AG08396 (cell line): ENCODE measurements at places on chromosomes 3 and 15.

- no peak for DNase-seq
Observed at GRCh38 chr3:46717447-46718231, at the start of gene PRSS50. TSS of gene PRSS50 (minus strand) at chr3:46717869. CDS start at chr3:46717824, 45 bp downstream.

DNA sequence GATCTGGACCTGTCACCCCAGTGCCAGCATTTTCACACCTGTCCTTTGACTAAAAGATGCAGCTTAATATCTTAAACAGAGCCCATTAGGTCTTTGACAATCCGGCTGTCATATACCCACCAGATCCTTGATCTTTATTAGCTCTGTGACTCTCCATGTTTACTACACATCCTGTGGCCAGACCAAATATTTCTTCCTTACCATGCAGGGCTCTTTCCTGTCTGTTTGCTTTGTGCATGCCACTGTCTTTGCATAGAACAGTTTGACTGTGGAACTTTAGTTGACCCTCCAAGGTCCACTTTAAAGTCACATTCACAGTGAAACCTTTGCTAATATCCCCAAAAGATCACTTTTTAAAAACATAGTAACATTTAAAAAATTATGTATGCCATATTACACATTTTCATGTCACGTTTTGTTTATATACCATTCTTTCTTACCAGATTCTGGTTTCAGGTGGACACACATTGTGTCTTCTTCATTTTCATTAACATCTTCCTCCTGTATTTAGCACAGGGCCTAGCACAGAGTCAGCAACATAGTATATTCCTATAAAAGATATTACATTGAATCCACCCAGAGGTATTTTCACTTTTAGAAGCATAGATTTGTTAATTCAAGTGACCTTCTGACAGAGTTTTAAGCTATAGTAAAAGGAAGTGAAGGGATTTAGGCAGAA, 95.8 kb downstream of the RAP2B start:
- no peak for DNase-seq

GRCh38 chr3:73604451-73604850, 20.3 kb downstream of the PDZRN3 start:
- DNase-seq: no peak

DNA sequence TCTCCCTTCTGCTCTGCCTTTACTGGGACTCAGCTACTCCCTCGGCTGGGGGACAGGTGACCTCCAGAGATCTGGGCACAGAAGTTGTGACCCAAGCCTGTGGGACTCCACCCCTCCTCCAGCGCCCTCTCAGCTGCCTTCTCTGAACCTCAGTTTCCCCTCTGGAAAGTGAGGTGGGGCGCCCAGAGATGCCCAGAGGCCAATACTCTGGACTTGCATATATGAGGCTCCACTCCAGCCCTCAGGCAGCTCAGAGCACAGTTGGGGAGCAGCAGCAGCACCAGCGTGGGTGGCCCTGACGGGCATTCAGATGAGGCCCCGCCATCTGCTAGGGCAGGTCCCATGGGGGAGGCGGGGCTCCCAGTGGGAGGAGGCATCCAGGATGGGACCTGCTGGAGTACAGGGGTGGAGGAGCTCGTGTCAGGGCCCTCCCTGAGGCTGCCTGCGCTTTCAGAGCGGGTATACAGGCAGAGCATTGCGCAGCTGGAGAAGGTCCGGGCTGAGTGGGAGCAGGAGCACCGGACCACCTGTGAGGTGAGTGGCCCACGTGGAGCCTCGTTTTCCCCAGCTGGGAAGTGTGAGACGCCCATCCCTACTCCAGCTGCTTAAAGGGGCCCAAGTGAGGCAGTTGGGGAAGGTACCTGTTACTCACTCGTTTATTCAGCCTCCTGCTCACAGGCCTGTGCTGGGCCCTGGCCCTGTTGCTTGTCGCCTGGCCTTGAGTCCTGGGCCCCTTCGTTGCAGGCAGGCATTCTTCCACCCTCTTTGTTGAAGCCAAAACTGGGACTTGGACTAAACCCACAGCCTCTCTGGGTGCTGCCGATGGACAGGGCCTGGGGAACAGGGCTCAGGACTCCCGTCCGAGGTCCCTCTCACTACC, 35.4 kb downstream of the PSTPIP1 start:
- no peak for DNase-seq

GRCh38 chr3:174218016-174218415, 641.1 kb upstream of the NAALADL2 start:
- no peak for DNase-seq

GRCh38 chr3:197711973-197712707, 24.6 kb downstream of the RUBCN start:
- DNase-seq: peak; percentile 82

DNA sequence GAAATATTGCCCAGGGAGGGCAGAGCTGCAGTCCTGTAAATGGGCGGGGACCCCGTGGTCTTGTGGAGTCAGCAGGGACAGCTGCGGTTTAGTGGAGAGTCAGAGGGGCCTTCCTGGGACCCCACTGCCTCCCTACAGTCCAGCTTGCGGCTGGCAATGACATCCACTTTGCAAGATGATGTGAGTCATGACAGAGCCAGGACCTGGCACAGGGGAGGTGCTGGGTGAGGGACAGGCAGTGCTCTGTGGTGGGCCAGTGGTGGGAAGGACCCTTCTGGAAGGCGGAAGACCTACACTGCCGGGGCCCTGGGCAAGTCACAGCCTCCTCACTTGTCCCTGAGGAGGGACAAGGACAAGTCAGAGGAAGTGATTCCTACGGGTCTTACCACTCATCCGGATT, 17.8 kb downstream of the APBA2 start:
- no peak for DNase-seq

- DNase-seq: no peak
Observed at GRCh38 chr3:31924610-31925270, 56.3 kb downstream of the OSBPL10 start.

DNA sequence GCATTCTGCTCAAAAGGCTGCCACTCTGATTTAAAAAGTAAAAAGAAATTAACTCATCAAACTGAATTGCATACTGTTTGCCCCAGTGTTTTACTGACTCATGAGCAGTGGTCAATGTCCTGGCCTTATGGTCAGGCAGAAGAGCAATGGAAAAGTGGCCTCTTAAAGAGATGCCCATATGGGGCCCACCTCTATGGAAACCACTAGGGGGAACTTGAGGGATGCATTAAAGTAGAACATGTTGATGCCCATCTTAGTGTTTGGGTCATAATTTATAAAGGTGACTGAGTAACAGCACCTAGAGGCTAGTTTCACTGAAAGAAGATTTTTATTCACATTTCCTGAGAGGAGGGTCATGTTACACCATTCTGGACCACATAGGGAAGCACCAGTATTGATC, 66.5 kb upstream of the RNU6-1 start:
- DNase-seq: no peak

- DNase-seq: no peak
Observed at GRCh38 chr15:32682977-32683630, 34.7 kb upstream of the GREM1 start.

DNA sequence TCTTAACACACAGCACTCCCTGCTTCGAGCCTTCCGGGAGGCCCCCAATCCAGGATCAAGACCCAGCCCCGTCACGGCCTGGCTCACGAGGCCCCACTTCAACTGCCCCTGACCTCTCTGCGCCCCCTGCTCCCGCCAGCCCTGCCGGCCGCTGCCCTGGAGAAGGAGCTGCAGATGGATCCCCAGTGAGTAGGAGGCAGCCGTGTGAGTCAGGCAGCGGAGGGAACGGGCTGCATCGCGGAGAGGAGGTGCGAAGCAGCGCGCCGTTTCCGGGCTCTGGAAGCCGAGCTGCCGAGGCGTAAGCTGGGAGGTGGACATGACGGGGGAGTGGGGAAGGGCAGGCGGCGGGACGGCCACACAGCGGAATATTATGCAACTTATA, 133.4 kb downstream of the TPRA1 start:
- DNase-seq: peak; percentile 73

DNA sequence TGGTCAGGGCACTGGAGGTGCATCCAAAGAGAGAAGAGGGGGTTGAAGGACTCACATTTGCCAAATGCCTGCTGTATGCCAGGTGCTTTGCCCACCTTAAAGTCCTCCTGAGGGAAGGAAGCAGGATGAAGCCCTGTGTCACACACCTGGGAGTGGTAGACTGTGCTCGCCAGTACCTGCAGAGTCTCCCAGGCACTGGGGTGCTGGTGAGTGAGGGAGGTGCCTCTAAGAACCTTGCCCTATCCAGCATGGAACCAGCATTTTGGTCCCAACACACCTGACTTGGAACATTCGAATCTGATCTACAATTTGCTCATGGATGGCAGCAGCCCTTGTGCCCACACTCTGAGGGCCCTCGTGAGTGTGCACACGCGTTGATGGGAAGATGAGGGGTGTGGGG, 76.7 kb downstream of the SEC22A start:
- no peak for DNase-seq

DNA sequence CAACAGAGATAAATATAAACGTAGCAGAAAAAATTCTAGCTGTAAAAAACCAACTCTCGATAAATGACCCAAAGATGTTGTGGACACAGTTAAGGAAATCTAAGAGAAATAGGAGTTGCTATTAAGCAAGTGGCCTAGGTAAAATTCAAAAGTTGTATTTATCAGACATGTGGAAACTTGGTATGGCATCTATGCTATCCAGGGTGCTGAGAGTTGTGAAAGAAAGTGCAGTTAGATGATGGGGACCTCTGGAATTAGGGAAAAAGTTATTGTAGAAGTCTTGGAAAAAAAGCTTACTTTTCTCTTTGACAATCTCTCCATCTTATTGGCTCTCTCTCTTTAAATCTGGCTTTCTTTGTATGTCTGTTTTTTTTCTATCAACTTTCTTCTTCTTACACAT, 1090.9 kb downstream of the TBL1XR1 start:
- no peak for DNase-seq

DNA sequence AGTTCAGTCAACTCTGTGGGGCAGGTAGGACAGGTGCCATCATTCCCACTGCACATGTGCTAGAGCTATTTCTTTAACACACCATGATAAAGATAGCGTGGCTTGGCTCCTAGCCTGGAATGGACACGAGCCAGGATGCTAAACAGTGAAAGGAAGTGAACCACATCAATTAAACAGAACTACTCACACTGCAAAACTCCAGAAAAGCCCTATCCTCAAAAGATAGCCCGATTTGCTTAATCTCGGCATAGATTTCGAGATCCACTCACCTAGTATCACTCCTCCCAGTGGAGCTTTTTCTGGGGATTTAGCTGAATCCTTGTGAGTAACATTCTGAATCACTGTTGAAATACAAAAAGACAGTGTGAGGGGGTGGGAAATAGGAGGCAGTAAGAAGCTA, 118.0 kb downstream of the ABI3BP start:
- DNase-seq: peak; percentile 10

- DNase-seq: peak; percentile 18
Observed at GRCh38 chr3:32641356-32641755, 43.6 kb upstream of the CNOT10 start.

- DNase-seq: no peak
Observed at GRCh38 chr3:55094676-55095075, 166.8 kb upstream of the LRTM1 start.

GRCh38 chr15:50017522-50017921, 101.5 kb downstream of the ATP8B4 start:
- DNase-seq: no peak

GRCh38 chr3:177758126-177758525, 560.8 kb upstream of the TBL1XR1 start:
- DNase-seq: no peak

GRCh38 chr3:146468671-146469149, 651 bp downstream of the PLSCR2 start:
- DNase-seq: no peak

DNA sequence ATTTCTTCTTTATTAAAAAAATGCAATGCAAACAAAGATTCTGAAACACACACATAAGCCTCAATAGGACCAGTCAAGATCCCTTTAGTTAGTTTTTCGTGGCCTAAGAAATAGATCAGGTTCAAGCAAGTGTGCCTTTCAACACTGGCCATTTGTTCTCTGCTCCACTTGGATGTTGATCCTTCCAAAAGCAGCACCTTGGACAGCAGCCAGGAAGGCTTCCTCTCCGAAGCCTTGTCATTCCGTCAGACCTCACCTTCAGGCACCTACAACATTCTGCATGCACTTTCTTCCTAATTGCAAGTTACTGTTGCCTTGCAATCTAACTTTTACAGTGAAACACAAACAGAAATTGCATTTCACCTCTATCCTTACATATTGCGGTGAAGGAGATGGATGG, 155.9 kb upstream of the FEZF2 start:
- DNase-seq: no peak

DNA sequence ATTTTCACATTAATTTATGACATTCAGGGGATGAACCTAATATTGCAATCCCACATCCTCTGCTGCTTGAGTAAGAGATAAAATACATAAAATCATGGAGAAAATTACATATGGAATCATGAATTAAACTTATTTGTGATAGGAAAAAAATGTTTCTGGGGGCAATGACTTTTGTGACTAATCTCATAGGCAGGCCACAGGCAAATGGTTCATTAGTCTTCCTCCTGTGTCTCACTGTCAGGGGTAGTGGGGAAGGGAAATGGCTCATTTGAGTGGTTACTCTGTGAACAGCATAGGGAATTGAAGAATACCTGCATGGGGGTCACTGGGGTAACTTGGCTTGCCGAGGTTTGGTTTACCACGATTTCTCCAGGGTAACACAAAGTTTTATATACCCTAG, 72.0 kb downstream of the TFG start:
- DNase-seq: no peak

- no peak for DNase-seq
Observed at GRCh38 chr3:85433319-85433718, 474.5 kb downstream of the CADM2 start.

DNA sequence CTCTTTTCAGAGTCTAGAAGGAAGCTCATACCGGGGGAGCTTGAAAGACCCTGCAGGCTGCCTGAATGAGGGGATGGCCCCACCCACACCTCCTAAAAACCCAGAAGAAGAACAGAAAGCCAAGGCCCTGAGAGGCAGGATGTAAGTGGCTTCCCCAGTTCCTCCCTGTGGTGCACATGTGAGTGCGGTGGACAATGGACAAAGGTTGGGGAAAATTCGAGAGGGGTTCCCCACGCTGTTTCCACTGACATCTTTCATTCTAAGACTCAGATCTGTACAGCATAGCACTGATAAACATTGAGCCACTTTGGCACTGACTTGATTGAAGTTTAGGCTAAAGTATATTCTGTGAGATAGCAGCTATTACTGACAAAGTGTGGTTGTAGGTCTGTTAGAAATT, 79.5 kb upstream of the UMPS start:
- DNase-seq: no peak

- no peak for DNase-seq
Observed at GRCh38 chr3:42226470-42227425, 39.2 kb downstream of the CCK start.

DNA sequence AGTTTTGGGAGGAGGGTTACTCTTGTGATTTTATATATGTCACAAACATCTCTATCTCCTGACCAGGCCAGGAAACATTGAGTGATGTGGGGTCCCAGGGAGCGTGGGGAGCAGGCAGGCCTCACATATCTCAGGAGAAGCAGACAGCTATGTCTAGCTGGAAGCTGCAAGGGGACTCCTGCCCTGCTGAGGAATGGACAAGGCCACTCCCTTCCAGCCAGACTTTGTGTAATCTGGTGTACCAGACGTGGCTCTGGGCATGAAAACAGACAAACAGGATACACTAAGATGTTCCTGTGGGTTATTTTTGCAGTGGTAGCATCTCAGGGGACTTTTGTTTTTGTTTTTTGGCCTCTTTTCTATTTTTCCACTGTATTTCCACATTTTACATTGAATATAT, 23.2 kb downstream of the CYP8B1 start:
- DNase-seq: no peak
